NCI-H2171 treated with DMSO at 0.1 percent for 48 hours (cell line): ENCODE measurements at places on chromosomes 12 and 14.

DNA sequence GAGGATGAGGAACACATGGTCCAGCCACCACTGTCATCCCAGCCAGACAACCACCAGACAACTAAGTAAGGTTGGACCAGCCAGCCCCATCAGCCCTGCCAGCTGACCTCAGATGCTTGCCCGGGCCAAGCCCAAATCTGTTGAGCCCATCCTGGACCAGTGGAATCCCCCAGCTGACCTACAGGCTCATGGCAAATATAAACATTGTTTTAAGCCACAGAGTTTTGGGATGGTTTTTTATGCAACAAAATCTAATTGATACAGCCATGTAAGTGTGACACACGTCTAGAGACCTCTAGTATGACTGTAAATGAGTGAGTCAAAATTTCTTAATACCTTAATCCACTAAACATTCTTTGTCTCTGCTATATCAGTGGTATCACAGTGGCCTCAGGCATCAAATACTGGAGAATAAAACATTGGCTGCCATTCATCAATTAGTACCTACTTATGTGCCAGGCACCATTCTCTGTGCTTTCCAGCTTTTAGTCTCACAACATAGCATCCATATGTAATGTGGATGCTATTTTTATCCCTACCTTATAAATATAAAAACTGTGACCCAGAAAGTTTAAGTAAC is 24.2 kb upstream of the NT5DC3 start:
- no peak for DNase-seq

DNA sequence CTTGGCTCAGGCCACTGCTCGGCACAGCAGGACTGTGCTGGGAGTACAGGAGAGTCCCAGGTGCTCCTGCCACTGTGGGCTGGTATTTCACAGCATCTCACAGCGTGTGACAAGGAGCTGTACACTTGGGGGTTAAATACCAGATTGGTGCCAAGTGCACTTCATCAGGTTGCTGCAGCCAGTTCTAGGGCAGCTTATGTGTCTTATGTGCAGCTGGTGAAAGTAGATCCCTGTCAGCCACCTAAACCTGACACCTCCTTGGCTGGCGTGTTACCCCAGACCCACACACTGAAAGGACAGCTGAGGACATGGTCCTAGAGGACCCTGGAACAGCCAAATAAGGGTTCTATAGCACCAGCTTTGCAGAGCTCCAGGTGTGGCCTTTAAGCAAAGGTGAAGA is 18.9 kb downstream of the PLEKHH1 start:
- peak; percentile 81 for DNase-seq

DNA sequence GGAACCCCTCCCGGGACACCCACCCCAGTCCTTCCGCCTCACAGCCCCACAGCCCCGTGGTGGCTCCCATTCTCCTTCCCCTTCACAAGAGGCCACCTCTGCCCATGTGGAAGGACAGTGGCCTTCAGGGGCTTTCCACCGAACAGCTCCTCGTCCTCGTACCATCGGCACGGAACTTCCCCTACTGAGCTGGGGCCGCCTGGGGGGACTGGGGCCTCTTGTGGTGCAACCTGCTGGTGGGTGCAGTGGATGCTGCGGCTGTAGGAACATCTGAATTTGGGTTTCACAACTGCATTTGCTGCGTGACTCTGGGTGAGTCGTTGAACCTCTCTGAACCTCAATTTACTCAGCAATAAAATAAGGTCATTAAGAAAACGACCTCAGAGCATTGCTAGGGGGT is 50.9 kb downstream of the RFLNA start:
- DNase-seq, result no peak

DNA sequence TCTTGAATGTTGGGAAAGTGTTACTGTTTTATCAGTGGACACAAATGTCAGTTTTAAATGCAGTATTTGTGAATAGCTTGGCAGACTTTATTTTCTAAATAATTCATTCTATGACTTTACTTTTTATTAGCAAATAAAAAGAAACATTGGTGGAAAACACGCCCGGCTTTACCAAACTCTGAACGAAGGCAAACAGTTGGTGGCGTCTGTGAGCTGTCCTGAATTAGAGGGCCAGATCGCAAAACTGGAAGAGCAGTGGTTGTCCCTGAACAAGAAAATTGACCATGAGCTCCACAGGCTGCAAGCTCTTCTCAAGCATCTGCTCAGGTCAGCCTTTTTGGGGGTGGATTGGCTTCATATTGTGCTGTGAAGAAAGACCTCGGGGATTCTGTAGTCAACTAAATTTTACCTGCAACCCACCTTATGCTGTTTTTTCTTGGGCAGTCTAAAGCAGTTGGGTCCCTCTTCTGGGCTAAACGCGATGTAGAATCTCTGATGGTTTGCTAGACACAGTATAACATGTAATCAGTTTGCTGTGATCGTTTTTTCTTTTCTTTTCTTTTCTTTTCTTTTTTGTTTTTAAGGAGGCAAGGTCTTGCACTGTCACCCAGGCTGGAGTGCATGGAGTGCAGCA is 156.4 kb downstream of the ESR2 start:
- DNase-seq, result no peak

GRCh38 chr12:16330560-16330959 is 16.9 kb upstream of the MGST1 start:
- DNase-seq, result no peak

GRCh38 chr12:64103825-64104740 is 118.0 kb downstream of the KICS2 start:
- DNase-seq, result no peak

GRCh38 chr14:69662636-69663299 is 51.4 kb downstream of the SUSD6 start:
- DNase-seq, result no peak

DNA sequence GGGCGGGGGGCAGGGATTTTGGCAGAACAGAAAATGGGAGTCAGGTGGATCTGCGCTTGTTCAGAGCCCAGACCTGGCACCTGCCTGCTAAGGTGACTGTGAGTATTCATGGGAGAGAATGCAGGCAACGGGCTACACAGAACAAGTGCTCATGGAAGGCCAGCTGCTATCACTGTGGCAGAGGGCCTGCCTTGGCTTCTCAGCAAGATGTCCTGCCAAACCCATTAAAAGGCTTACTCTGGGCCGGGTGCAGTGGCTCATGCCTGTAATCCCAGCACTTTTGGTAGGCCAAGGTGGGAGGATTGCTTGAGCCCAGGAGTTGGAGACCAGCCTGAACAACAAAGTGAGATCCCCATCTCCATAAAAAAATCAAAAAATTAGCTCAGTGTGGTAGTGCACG is 21.0 kb downstream of the DIO3 start:
- DNase-seq, result no peak

- no peak for DNase-seq
Measured at GRCh38 chr14:21258889-21259787, 10.1 kb downstream of the HNRNPC start.

GRCh38 chr14:90851327-90852036 is 35.3 kb upstream of the TTC7B start:
- DNase-seq, result no peak

DNA sequence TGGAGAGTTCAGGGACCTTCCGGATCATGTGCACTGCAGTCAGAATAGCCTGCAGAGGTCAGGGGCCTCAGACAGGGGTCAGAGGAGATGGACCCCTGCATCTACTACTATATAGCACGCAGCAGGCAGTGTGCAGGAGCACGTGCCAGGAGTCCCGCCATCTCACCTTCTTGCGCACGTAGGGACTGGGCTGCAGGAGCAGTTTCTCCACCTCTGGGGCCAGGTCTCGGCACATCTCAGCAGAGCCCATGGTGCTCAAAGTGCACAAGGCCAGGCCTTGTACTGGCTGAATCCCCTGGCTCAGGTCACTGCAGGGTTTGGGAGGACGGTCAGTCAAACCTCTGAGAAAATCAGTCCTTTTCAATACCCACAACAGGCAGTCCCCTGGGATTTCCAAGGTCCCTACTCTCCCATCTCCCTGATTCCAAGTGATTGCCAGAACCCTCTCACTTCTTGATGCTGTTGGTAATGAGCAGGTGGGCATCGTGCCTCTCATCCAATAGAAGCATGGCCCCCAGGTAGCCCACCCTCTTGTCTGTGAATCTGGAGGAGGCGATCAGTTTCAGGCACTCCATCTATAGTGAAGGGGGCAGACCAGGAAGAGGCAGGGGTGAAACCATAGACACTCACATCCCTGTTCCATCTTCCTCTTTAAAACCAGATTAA is 1.3 kb downstream of the AP1G2 start:
- no peak for DNase-seq

- no peak for DNase-seq
Measured at GRCh38 chr14:54597795-54598443, 31.0 kb downstream of the SAMD4A start.

GRCh38 chr12:104623883-104624282 is 167.1 kb downstream of the CHST11 start:
- no peak for DNase-seq

GRCh38 chr14:51473808-51474565 is 177.7 kb upstream of the FRMD6 start:
- DNase-seq, result no peak

GRCh38 chr12:28973491-28973890 is 175.6 kb upstream of the FAR2 start:
- no peak for DNase-seq

GRCh38 chr12:9868311-9868801 is 798 bp downstream of the CLEC2B start:
- DNase-seq, result no peak

DNA sequence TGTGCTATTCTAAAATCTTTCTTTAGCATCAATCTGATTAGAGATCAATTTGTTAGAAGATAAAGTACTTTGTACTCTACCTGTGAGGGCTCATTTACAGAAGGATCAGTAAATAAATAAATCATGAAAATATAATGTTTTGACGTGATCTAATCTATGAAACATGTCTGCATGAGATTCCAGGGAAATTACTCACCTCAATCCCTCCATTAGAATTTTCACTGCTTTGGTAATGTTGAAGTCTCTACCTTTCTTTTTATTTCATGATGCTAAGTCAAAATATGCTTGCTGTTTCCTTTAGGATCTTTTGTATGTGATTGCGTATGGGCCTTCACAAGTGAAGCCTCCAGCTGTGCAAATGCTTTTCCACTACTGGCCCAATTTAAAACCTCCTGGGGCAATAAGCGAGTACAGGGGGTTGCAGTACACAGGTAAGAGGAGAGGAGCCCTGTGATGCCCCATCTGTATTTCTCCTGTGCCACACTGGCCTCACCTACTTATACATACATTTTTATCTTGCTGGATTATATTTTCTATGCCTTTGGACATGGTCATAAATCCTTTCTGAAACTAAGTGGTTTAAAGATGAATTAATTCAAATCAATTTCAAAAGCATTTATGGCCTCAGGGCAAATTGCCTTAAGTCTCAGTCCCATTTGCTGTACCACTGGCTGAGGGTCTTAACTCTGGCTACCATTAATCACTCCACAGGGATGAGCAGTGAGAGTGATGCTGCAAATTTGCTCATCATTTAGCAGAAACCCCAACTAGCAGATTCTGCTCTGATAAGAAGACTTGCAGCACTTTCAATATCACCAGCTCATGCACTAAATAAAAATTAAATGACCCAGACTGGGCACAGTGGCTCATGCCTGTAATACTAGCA is 66.4 kb downstream of the UNC79 start:
- no peak for DNase-seq

DNA sequence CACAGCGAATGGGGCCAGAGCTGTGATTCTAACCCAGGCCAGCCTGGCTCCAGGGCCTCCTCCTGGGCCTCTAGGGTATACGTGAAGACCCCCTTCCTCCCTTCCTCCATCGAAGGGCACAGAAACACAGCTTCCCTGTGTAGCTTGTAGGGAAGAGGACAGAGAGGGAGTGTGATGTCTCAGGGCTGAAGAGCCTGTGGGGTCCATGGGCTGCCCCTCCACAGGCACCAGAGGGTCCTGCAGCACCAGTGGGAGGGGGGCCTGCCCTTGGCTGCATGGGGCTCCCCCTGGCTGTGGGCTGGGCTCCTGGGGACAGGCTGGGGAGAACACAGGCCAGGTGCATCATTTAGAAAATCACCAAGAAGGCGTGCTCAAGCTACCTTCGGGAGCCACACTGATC is 178.5 kb downstream of the CALM1 start:
- no peak for DNase-seq

DNA sequence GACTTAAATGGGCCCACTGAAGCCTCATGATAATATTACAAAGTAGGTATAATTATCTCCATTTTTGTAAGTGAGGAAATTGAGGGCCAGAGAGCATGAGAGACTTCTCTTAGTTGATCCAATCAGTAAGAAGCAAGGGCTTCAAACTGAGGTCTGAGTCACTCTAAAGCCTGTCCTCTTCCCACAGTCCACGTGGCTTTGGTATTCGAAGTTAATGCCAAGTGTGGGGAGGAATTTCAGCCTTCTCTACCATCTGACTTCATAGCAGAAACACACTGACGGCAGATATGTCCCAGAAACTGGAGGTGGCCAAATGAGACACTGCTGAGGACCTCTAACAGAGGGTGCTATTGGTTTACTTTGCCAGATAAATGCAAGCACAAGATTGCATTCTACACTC is 114.4 kb upstream of the OVCH1 start:
- DNase-seq, result peak; percentile 26

DNA sequence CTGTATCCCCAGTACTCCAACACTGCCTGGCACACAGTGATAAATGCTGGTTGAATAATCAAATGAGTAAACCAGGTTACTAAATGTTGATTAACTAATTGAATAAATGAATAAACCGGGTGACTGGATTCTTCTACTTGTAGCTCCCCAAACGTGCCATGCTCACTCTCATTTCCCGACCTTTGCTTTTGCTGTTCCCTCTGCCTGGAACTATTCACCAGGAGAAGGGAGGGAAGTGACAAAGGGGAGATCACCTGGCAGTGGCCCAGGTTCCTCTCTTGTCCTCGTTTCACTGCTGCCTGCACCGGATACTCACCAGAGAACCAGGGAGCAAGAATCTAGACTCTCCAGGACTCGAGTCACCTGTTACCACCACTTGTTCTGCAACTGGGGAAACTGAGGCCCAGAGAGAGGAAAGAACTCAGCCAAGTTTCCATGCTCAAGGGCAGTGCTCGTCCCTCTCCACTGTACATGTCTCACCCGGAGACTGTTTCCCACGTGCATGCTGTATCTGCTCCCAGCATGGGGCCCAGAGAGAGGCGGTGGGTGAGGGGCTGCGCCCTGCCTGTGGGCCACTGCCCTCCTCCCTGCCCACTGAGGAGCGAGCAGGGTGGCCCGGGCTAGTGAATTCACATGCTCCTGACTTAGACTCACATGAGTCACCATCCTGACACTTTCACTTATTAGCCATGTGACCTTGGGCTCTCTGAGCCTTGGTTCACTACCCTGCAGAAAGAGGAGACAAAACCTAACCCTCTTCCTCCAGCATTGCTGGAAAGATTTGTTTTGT is 17.7 kb upstream of the POP5 start:
- DNase-seq, result no peak

- no peak for DNase-seq
Measured at GRCh38 chr12:129997239-129997638, 93.4 kb upstream of the TMEM132D start.

DNA sequence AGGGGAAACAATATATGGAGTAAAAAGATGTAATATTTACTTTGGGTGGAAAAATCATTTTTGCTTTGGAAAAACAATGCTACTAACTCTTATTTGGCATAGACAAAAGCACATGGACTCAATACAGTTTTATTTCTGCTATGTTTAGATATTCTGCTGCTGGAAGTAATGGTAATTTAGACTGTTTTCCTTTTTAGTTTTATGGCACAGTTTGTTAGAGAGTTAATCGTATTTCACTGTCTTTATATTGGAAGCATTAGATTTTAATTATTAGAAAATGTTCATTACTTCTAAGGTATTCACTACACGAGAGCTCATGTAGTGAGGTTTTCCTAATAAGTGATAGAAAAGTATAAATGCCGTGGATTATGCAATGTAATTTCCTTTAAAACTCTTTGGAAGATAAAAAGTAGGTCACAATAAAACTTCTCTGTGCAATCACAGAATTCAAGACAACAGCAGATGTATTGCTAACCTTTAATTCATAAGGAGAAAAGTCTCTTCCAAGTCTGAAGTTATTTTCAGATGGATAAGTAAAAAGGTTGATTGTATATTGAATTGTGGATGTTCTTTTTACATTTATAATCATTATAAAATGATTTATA is 851.8 kb downstream of the TMTC2 start:
- no peak for DNase-seq
